Left lung (tissue), 14 donors: ENCODE measurements at places on chromosomes 6 and 20. TPM values are rescaled to one million over a fixed set of nuclear protein-coding genes. Genes with fewer than 3 reads are reported as not detected.

GRCh38 chr6:31349301-31349700 is 7.7 kb downstream of the HLA-B start:
- H3K36me3 ChIP-seq, result peaks cover 17% of the 10 kb centered on the region
- DNase-seq, result no peak
- H3K27me3 ChIP-seq, result no peaks in the 10 kb centered on the region

DNA sequence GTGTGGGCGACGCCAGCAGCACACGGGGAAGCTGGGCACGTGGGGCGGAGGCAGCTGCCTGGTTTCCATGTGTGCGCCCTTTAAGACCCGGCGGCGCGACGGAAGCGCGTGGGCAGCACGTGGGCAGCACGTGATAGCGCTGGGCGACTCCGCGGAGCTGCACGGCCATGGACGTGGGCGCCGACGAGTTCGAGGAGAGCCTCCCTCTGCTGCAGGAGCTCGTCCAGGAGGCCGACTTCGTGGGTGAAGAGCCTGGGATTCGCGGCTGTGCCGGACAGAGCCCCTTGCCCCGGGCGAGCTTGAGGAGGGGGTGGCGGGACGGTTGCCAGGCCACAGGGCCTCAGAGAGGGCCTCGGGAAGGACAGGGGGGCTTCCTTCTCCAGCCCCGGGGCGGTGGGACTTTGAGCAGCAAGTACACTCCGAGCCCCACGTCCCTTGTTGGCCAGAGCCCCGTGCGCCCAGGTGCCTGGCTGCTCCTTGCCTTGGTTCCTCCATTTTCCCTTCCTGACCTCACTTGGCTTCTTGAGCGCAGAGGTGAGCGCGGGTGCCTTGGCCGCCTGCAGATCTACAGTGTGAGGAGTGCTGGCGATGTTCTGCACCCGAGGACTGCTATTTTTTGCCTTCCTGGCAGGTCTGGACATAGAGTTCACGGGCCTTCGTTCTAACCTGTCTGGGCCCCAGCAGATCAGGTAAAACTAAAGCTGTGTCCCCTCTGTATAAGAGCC is at the start of gene PNLDC1:
Gene PNLDC1, plus strand, starts transcription at position 136 of the 725 bp plus-strand sequence. Its CDS starts 32 bp downstream, at position 168.
- H3K4me3 ChIP-seq, result no peak within 1 kb of the TSS
- H3K27ac ChIP-seq, result no peak within 1 kb of the TSS
- H3K4me1 ChIP-seq, result peaks cover 7% of the 10 kb centered on the region
- peaks cover 48% of the 10 kb centered on the region for H3K36me3 ChIP-seq

DNA sequence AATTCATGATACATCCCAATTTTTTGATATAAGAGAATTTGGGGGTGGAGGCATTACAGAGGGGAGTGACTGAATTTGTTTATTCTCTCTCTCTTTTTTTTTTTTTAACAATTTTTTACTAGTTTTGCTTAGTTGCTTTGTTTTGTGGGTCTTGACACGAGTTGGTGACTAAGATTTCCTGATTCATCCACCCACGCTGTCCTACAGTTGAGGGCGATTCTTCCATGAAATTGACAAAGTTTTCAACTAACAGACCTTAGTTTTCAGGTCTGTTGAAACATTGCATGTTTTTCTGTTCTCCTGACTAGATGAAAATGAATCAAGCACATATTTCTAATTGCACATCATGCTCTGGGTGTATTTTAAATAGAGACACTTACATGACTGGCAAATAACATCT is 613.8 kb downstream of the TFAP2B start:
- no peak overlapping the region for H3K4me3 ChIP-seq
- H3K4me1 ChIP-seq, result no peaks in the 10 kb centered on the region
- H3K27ac ChIP-seq, result no peak overlapping the region

GRCh38 chr6:151440930-151441329 is 11.0 kb downstream of the RMND1 start:
- peak; percentile 51 for DNase-seq
- H3K4me1 ChIP-seq, result peaks cover 10% of the 10 kb centered on the region
- H3K4me3 ChIP-seq, result no peak overlapping the region
- no peak overlapping the region for H3K27ac ChIP-seq
- no peaks in the 10 kb centered on the region for H3K36me3 ChIP-seq

- no peak for DNase-seq
- H3K27ac ChIP-seq, result no peak overlapping the region
- H3K27me3 ChIP-seq, result no peaks in the 10 kb centered on the region
- H3K4me1 ChIP-seq, result peaks cover 4% of the 10 kb centered on the region
- H3K36me3 ChIP-seq, result peaks cover 6% of the 10 kb centered on the region
- no peak overlapping the region for H3K4me3 ChIP-seq
Observed at GRCh38 chr6:112085286-112086065, 1.8 kb downstream of the TUBE1 start.

DNA sequence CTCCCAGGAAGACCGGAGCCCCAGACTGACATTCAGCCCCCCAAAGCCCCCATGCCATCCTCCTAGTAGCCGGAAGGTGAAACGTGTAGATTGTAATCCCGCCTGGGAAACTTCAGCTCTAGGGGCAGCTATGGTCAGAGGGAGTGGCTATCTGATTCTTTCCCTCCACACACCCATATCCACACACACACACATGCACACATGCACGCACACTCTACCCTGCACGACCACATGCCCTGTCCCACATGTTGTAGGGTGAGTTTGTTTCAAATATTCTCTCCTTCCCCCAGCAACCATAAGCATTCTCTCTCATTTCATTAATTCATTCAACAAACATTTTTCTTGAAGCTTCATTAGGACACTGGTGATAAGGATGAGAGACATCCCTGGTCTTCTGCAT is 42.2 kb downstream of the MAFB start:
- H3K4me3 ChIP-seq, result no peak overlapping the region
- H3K4me1 ChIP-seq, result peaks cover 8% of the 10 kb centered on the region
- no peaks in the 10 kb centered on the region for H3K36me3 ChIP-seq
- H3K27me3 ChIP-seq, result no peaks in the 10 kb centered on the region
- no peak for DNase-seq

DNA sequence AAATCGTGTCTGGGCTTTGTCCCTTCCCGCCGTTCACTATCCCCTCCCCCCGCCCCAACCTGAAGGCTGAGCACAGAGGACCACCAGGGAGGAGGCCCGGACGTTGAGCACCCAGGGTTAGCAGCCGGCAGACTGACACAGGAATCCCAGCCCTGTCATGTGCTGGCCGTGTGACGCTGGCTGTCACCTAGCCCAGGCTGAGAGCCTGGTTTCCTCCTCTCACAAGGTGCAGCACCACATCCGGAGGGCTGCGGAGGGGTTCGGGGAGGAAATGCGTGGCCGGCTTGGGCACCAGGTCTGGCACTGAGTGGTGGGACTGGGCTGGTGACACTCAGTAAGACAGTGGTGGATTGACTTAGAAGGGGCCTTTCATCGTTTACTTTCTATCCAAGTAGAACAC is 4.6 kb upstream of the LSM14B start:
- peaks cover 5% of the 10 kb centered on the region for H3K4me1 ChIP-seq
- no peak overlapping the region for H3K4me3 ChIP-seq
- H3K27ac ChIP-seq, result no peak overlapping the region

DNA sequence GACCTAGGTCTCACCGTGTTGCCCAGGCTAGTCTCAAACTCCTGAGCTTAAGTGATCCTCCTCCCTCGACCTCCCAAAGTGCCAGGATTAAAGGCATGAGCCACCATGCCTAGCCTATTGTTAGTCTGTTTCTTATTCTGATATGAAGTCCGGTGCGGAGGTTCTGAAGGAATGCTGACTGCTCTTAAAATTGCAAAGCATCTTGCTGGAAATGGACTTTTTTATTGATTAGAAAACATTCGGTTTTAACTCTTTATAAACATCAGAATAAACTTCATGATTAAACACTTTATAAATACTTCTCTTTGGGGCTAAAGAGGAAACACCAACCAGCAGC is 3.2 kb downstream of the TNFAIP3 start:
- H3K4me1 ChIP-seq, result peaks cover 81% of the 10 kb centered on the region
- no peaks in the 10 kb centered on the region for H3K27me3 ChIP-seq
- peak overlapping the region; percentile 4 for H3K27ac ChIP-seq
- no peak for DNase-seq
- peak overlapping the region; percentile 79 for H3K4me3 ChIP-seq

DNA sequence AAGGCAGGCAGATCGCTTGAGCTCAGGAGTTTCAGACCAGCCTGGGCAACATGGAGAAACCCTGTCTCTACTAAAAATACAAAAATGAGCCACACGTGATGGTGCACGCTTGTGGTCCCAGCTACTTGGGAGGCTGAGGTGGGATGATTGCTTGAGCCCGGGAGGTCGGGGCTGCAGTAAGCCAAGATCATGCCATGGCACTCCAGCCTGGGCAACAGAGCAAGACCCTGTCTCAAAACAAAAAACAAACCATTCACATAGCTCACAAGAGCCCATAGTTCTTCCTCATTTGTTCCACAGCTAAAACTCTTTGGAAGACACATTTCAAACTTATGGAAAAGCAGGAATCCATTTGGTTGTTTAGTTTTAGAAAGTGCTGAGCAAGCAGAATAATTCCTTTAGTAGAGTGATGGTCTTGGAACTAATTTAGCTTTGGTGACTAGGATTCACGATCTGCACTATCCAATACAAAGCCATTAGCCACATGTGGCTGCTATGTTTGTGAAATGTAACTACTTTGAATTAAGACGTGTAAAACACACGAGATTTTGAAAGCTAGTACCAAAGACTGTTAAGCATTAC is 4.1 kb downstream of the ZNFX1 start:
- no peak overlapping the region for H3K4me3 ChIP-seq
- H3K36me3 ChIP-seq, result peaks cover 68% of the 10 kb centered on the region
- peaks cover 22% of the 10 kb centered on the region for H3K4me1 ChIP-seq
- no peaks in the 10 kb centered on the region for H3K27me3 ChIP-seq

DNA sequence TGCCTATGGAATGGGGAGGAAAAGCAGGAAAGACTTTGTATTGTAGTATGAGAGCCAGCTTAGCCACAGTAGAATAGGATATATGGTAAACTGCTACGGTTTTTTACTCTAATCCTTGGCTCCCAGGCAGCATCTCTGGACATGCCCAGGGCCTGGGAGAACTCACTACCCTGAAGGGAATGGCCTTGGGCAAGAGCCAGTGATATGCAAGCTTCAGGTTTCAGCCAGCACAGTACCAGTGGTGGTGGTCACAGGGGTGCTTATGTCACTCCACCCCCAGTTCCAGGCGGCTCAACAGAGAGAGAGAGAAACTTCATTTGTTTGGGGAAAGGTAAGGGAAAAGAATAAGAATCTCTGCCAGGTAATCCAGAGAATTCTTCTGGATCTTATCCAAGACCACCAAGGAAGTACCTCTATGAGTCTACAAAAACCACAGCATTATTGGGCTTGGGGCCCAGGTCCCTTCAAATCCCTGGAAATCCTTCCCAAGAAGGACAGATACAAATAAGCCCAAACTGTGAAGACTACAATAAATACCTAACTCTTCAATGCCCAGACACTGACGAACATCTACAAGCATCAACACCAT is 121.2 kb downstream of the THBS2 start:
- no peaks in the 10 kb centered on the region for H3K27me3 ChIP-seq
- H3K4me3 ChIP-seq, result no peak overlapping the region
- no peaks in the 10 kb centered on the region for H3K4me1 ChIP-seq
- DNase-seq, result no peak
- no peaks in the 10 kb centered on the region for H3K36me3 ChIP-seq

DNA sequence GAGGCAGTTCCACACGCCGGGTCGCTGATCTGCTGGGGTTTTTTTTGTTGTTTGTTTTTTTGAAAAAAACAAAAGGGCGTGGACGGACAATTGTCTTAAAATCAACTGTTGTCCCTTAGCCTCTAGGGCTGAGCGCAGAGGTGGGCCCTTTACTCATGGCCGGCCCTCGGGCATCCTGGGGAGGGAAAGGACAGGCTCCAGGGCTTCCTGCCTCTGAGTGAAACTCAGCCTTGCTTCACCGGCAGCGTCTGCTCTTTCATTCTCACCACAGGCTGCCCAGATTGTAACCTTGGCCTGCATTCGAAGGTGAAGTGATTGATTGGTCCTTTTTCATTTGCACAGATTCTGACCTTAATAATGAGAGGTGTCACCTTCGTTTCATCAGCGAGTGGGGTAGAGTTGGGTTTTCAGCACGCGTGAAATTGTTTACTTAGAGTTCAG is 797 bp downstream of the SMIM13 start:
- H3K27ac ChIP-seq, result peak overlapping the region; percentile 97
- peak overlapping the region; percentile 99 for H3K4me3 ChIP-seq
- peak; percentile 52 for DNase-seq
- H3K36me3 ChIP-seq, result no peaks in the 10 kb centered on the region

GRCh38 chr6:82511546-82511945 is 147.9 kb downstream of the TPBG start:
- H3K4me3 ChIP-seq, result no peak overlapping the region
- H3K4me1 ChIP-seq, result no peaks in the 10 kb centered on the region
- no peaks in the 10 kb centered on the region for H3K27me3 ChIP-seq
- H3K36me3 ChIP-seq, result no peaks in the 10 kb centered on the region
- no peak for DNase-seq

Gene C20orf204
- polyA plus RNA-seq, result 1.8 TPM

Gene MEI4
- 0.10 TPM for polyA plus RNA-seq

Gene ESR1
- polyA plus RNA-seq, result 1.8 TPM

Gene CCNC
- polyA plus RNA-seq, result 85.6 TPM

Gene ZNF831
- 0.18 TPM for polyA plus RNA-seq

Gene HSPA1L
- polyA plus RNA-seq, result 3.4 TPM

Gene DACT2
- polyA plus RNA-seq, result 41.8 TPM

Gene SRMS
- 0.27 TPM for polyA plus RNA-seq
